ENCODE measurements at places on chromosomes 11 and 22. TPM values are rescaled to one million over a fixed set of nuclear protein-coding genes. Genes with fewer than 3 reads are reported as not detected.

OR4D5 gene
- total RNA-seq: not detected

GRCh38 chr11:69499918-69500284 lies 18.4 kb downstream of the LINC01488 start:
- DNase-seq: peak; percentile 32

DNA sequence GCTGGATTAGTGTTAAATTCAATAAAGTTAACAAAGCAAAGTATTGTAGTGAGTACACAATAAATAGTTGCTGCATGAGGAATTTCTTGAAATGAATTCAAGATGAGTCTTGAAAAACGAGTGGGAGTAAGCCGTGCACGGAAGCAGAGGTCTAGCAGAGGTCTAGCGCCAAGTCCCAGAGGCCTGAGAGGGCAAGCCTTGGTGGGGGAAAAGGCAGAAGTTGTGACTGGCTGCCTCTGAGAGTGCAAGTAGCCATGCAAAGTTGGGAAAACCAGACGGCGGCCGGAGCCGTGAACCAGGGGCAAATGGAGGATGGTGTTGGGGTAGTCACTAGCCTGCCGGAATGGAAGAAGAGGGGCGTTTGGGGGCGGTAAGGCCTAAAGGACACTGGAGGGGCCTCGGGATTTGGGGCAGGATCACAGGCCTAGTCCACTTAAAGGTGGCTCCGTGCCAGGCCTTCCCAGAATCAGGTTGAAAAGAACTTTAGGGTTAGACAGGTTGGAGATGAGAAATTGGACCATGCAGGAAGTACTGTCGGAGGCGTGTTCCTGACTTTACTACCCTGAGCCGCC lies 379 bp upstream of the SLC3A2 start:
- DNase-seq: no peak

- no peak for DNase-seq
Observed at GRCh38 chr11:64153812-64154211, 12.1 kb downstream of the MACROD1 start.

DNA sequence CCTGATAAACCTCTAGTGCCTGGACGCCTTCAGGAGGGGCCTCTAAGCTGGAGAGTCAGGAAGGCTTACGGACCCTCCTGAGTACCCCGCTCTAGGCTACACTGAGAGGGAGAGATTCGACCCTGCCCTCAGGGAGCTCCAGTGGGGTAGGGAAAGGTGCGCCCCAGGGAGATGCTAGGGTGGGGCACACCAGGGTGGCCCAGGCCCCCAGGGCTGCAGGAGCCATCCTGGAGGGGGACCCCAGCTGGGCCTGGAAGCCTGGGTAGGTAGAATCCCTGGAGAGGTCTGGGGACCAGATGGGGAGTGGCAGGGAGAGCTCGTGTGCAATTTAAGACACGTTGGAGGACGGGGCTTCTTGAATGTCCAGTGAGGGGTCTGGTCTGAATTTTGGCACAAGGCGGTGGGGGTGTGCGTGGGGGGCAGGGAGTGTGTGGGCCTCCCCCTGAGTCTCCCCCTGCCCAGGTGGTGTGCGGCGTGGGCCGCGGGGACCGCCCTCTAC lies 4.7 kb downstream of the CARNS1 start:
- DNase-seq: no peak

DNA sequence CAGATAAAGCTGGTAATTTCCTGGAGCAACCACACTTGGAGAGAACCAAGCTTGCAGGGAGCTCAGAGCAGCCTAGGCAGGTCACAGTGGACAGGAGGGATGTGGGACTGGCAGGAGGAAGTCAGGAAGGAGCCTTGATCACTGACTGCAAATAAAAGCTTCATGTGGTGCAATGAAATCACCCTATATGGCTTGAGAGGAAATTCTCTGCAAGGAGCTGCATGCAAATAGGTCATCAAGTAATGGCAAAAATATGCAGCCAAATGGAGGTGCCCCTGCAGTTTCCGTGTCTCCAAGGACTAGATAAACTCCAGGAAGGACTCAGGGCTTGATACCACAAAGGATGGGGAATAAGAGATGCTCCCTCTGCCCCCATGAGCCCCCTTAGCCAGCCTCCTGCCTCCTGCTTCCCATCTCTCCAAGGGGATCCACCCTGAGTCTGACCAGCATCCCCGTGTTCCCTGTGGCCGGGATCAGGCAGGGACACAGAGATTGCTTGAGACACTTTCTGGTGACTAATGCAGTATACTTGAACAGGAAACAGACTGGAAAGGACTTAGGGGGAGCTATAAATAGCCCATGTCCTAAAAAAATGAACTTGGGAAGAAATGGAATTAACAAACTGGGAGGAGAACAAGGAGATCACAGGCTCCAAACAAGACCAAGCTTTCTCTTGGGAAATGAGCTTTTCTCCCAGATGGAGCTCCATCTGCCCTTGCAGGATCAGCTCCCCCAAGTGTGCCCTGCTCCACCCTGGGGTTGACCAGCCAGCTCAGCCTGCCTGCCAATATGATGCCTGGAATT lies 23.9 kb upstream of the MICAL2 start:
- DNase-seq: peak; percentile 71

- DNase-seq: peak; percentile 38
Observed at GRCh38 chr11:64299847-64300648, at the start of gene CATSPERZ. TSS of gene CATSPERZ (plus strand) at chr11:64300358. CDS start at chr11:64300411, 53 bp downstream.

ART1 gene
- 0.52 TPM for total RNA-seq

DNA sequence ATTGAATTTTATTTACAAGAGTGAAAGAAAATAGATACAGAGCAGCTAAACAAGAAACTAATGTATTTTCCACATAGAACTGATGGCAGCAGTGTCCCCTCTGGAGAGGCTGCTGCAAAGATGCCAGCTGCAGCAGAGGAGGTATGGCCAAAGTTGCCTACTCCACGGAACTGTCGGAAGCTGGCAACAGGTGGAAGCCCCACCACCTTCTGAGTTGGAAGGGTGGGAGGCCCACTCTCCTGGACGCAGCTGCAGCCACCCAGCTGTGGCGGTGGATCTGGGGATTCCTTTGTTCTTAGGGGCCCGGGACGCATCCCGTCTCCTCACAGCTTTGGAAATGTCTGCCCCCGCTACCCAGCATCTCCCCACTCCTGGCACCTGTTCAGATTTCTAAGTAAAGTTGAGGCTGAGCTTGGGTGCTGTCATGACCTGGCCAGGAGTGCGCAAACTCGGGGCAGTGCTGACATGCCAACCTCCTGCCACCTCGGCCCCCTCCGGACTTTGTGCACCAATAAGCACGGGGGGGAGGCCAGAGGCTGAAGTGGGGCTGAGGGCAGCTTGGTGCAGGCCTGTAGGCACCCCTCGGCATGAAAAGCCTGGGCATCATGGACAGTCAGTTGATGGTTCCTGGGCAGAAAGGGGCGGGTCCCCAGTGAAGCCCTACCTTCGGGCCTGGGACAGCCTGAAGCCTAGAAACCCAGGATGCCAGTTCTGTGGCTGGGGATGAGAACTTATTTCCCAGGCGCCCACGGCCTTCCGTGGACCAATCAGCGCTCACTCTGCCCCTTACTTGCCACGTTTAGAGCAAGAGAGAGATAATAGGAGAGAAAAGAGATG lies 1071.4 kb downstream of the JRKL start:
- DNase-seq: no peak

- no peak for DNase-seq
Observed at GRCh38 chr11:80521592-80521991, 1080.8 kb upstream of the TENM4 start.

GAL3ST1 gene
- 0.57 TPM for total RNA-seq

Measured in left ventricle myocardium superior (tissue), 1 donor.